ENCODE measurements at places on chromosomes 5 and 9. TPM values are rescaled to one million over a fixed set of nuclear protein-coding genes. Genes with fewer than 3 reads are reported as not detected.

DNA sequence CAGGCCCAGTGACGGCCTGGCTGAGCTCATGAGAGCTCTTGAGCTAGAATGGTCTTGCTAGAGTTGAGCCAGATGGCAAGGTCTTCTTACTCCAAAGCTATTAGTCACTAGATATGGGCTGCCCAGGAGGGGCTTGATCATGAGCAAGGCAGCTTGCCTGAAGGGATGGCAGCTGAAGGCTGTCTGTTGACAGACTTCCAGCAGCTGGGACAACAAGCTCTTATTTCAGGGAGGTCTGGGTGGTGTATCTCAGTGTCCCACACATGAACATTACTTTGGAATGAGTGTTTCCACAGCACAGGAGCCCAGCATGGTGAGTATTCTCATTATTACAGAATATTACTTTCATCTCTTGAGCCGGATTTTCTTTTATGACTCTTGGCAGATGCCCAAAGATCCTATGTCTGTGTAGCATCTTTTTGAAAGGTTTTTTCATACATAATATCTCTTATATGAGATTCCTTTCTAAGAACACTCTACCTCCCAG lies 414.1 kb downstream of the ARHGEF28 start:
- no peak overlapping the region for H3K27ac ChIP-seq
- no peaks in the 10 kb centered on the region for H3K27me3 ChIP-seq
- DNase-seq = no peak
- no peaks in the 10 kb centered on the region for H3K36me3 ChIP-seq
- peaks cover 14% of the 10 kb centered on the region for H3K4me1 ChIP-seq
- H3K4me3 ChIP-seq = no peak overlapping the region

The GLRA1 gene
- total RNA-seq = not detected

The SLC4A9 gene
- 0.76 TPM for total RNA-seq

The MSX2 gene
- total RNA-seq = 0.73 TPM

DNA sequence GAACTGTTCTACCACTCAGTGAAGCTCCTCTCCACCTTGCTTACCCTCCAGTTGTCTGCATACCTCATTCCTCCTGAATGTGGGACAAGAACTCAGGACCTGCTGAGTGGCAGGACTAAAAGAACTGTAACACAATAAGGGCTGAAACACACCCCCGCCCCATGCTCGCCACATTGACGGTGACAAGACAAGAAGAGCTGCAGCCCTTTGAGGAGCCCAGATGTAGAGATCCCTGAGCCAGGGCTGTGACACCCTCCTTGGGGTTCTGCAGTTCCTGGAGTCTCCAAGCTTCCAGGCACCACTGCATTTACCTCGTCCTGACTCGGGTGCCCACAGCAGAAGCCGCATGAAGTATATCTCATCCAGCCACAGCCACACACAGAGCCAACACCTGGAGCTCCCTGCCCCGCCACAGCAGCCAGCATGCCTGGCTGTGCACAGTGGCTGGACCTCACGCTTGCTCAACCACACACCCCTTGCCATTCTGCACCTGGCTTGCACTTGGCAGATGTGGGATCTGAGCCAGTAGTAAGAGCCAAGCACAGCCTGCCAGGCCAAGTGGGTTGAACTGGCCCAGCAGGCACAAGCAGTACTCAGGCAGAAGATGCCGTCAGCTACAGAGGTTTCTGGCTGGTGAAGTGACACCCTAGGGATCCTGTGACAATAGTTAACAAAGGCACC lies 166.1 kb downstream of the RNF180 start:
- H3K36me3 ChIP-seq = peaks cover 6% of the 10 kb centered on the region
- no peak overlapping the region for H3K27ac ChIP-seq
- no peak overlapping the region for H3K4me3 ChIP-seq
- no peak for DNase-seq
- peaks cover 5% of the 10 kb centered on the region for H3K4me1 ChIP-seq

The PLCXD3 gene
- 0.07 TPM for total RNA-seq
